ENCODE measurements at places on chromosomes 7 and 10. TPM values are rescaled to one million over a fixed set of nuclear protein-coding genes. Genes with fewer than 3 reads are reported as not detected.

- DNase-seq = peak; percentile 39
Observed at GRCh38 chr10:61612009-61612408, 50.7 kb upstream of the CABCOCO1 start.

- DNase-seq = no peak
Observed at GRCh38 chr10:23445591-23445990, 6.7 kb downstream of the OTUD1 start.

DNA sequence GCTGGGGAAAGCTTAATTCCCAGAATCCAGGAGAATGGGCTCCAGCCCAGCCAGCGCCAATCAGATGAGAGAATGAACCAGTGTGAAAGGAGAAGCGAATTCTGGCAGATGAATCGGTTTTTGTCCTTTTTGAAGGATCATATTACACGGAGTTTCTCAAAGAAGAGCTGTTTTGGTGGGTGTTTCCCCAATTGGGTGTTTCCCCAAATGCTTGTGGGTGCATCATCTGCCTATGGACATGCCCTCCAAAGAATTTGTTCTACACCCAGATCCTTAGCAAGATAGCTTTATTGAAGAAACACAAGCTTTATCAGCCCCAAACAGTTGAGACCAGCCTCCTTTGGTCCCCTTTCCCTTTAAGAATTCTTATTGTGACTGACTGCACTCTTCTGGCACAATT lies 186.5 kb upstream of the GPR26 start:
- no peak for DNase-seq

- DNase-seq = no peak
Observed at GRCh38 chr10:94307046-94307615, 55.6 kb downstream of the NOC3L start.

- DNase-seq = no peak
Observed at GRCh38 chr10:124184208-124184830, 90.9 kb upstream of the CHST15 start.

- peak; percentile 43 for DNase-seq
Observed at GRCh38 chr7:150435390-150436073, 14.9 kb upstream of the GIMAP8 start.

DNA sequence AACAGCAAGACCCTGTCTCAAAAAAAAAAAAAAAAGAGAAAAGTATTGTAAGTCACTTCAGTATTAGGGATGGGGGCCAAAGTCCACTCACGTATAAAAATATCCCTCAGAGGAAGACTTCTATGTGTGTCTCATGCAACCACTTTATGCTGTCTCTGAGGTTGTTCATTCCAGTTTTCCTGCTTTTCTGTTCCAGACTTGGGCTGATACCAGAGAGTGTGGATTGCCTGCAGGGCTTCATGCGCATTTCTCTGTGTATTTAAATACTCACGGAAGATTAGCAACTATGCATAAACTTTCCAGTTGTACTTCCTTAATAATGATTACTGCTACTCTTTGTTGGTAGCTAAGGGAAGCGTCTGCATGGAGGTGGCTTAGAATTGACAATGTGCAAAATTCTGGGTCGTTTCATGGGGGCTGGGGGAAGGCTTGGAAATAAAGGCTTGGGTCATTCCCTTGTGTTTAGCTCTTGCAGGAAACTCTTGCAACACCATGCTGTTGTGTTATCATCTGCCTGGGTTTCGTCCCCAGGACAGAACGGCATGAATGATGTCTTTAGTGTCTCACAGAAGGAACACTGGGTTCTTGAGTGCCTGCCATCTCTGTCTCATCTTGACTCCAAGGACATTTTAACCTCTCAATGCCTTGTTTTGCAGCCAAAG lies 54.1 kb downstream of the KIAA1217 start:
- DNase-seq = peak; percentile 88

DNA sequence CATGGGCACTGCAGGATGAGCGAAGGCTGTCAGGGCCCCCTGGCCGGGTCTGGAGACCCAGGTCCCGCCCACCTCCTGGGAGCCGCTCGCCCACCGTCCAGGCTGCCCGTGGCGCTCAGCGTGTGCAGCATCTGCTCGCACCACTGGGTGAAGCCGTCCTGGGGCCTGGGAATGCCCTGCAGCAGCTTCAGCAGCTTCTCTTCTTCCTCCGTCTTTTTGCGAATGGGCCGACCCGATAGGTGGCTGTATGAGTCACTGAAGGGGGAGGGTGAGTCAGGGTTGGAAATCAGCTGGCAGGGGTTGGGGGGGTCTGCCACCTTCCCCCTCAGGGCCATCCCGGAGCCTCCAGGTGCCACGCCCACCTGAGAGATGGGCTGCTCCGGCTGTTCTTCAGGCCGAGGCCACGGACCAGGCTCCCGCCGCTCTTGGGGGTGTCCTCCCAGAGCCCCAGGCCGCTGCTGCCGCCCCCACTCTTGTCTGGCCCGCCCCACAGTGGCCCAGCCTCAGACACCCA lies 8.7 kb downstream of the GNB2 start:
- DNase-seq = no peak

- DNase-seq = no peak
Observed at GRCh38 chr7:25944777-25945515, 207.1 kb upstream of the NFE2L3 start.

DNA sequence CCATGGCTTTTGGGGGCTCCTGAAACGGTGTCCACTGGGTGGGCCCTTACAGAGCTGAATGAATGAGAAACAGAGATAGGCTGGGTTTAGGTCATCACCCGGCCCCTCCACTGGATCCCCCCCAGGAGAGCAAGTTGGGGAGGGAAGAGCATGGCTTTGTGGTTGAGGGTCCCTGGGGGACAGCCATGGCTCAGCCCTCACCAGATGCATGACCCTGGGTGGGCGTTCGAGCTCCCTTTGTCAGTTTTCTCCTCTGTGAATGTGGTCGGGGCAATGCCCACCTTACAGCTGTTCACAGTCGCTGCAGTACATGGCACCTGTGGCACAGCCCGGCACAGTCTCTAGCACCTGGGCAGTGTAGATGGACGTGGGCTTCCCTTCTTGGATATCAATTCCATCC lies 40.6 kb upstream of the CXCL12 start:
- peak; percentile 42 for DNase-seq

DNA sequence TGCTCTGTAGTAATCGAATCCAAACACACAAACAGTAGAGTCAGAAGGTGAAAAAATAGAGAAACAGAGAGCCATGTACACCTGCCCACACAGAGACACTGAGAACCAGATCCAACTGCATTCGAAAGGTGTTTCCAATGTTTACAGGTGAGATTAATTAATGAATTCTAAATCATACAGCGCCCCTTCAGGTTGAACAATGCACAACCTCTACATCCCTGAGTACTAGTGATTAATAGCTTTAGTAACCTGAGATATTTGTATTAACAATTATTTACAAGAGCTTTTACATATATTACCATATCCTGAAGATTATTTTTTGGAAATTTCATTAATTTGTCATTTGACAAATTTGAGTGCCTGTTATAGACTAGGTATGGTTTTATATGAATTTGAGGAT lies 7.6 kb upstream of the MRC1 start:
- no peak for DNase-seq

Gene PNLIPRP1
- total RNA-seq = not detected

Gene AGAP3
- 103 TPM for total RNA-seq

Gene POLL
- 17.5 TPM for total RNA-seq

Gene LIPK
- total RNA-seq = 20.6 TPM

Data from lower leg skin (tissue), 4 donors.